ENCODE measurements at places on chromosomes 16 and 17.

- DNase-seq, result no peak
These were observed 6.3 kb upstream of the FCSK start for GRCh38 chr16:70448075-70448474.

GRCh38 chr16:64412578-64413280 is 709.1 kb downstream of the CDH11 start:
- DNase-seq, result no peak

- no peak for DNase-seq
These were observed 370.9 kb upstream of the EEF2KMT start for GRCh38 chr16:5468488-5468887.

GRCh38 chr17:71480099-71480498 is 640.7 kb upstream of the SOX9 start:
- DNase-seq, result no peak

- peak; percentile 51 for DNase-seq
These were observed 17.0 kb upstream of the DNASE1 start for GRCh38 chr16:3637371-3637923.

DNA sequence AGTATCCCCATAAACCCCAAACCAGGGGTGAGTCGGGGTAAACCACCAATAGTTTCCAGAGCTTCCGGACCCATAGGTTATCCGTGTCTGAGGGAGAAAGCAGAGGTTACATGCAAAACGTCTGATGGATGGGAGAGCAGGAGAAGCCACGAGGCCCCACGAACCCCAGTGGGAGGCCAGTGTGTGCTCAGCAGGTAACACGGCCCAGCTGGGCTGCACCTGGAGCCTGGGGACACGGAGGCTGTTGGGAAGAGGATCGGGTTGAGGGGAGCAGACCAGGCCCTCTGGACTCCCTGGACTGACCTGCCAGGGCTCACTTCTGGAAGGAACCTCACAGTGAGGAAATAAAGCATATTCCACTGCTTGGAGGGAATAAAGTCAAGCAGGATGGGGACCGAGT is 78.1 kb downstream of the SEC14L1 start:
- DNase-seq, result no peak

GRCh38 chr16:82995924-82996441 is 369.2 kb downstream of the CDH13 start:
- DNase-seq, result peak; percentile 30
